ENCODE measurements at places on chromosomes 5 and 9.

DNA sequence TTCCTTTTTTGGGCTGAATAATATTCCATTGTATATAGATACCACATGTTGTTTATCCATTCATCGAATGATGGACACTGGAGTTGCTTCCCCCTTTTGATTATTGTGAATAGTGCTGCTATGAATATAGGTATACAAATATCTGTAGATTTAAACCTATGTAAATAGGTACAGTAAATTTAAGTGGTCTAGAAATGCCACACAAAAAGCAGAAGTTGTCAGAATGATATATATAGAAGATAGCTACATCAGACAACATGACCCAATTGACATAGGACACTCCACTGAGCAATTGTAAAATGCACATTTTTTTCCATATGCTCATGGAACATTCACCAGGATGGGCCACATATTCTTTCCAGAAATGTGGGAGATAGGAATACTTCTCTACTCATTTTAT lies 77.6 kb downstream of the SMIM15 start:
- no peak for DNase-seq

DNA sequence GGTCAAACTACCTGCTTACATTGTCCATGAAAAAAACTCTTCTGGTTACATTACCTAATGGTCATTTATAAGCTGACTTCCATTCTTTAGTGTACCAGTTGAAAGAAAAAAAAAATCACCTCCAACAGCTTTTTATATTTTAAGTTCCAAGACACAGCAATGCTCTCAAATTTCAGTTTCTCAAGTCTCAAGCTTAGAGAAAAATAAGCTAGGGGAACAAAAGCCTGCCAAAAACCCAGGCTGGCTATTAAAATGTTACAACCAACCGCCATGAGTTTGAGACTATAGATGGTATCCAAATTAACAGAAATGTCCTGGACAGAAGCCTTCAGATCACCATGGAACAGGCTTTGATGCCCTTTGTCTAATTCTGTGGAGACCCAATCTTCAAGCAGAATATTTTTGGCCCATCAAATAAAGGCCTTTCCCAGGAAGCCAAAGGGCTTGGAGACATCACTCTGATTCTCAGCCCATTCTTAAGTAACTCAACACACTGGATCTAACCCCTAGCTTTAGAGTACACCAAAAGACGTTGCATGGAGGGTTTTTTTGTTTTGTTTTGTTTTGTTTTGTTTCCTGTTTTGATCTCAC lies 343.7 kb downstream of the GLIS3 start:
- no peak for DNase-seq

DNA sequence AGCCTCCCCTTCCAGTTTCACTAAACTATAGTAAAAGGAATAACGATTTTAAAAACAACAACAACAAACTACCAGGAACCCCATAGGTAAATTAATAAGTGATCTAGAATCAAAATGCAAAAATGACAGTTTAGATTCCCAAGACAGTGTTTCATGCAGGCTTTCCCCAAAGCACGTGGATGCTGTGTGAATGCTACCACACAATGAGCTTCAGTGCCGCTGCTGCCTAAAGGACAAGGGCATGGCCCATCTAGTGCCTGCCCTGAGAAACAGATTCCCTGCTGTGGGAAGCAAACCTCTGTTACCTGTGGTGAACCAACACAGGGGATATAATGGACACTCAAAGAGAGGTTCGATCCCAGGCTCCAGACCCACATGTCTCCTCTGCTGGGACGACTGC lies 23.7 kb upstream of the CKMT2 start:
- no peak for DNase-seq

DNA sequence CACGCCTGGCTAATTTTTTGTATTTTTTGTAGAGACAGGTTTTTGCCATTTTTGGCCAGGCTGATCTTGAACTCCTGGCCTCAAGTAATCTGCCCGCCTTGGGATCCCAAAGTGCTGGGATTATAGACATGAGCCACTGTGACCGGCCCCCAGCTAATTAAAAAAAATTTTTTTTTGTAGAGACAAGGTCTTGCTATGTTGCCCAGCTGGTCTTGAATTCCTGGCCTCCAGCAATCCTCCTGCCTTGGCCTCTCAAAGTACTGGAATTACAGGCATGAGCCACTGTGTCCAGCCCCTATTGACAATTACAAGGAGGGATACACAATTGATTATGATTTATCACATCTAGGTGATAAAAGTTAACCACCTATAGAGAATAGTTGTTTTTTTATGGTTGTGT lies 59.5 kb downstream of the NR2F1 start:
- DNase-seq, result no peak

- DNase-seq, result no peak
Observed at GRCh38 chr9:135248111-135248510, 160.6 kb downstream of the OLFM1 start.

DNA sequence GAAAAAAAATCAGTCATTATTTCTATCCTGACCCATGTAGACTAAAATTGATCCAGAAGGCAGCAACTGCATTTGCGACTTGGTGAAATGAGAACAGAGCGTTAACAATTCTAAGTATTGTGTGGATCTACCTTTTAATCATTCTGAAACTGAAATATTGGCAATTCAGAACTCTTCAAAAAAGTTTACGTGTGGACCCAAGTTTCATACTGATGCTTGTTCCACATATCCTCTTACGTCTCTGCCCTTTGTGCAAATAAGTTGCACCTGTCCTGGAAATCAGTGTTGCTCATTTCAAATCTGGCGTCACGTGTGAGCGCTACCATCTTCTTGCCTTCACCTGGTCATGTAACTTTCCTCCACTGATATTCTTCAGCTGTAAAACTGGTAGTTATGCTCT lies 74.7 kb downstream of the NTRK2 start:
- DNase-seq, result no peak

GRCh38 chr5:1037671-1038416 lies 29.2 kb downstream of the NKD2 start:
- DNase-seq, result no peak

DNA sequence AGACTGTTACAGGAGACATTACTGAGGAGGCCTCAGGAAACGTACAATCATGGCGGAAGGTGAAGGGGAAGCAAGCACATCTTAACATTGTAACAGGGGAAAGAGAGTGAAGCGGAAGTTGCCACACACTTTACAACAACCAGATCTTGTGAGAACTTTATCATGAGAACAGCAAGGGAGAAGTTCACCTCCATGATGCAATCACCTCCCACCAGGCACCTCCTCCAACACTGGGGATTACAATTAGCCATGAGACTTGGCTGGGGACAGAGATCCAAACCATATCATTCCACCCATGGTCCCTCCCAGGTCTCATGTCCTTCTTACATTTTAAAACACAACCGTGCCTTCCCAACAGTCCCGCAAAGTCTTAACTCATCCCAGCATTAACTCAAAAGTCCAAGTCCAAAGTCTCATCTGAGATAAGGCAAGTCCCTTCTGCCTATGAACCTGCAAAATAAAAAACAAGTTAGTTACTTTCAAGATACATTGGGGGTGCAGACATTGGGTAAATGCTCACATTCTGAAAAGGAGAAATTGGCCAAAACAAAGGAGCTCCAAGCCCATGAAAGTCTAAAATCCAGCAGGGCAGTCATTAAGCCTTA lies 138.3 kb downstream of the TMEM161B start:
- DNase-seq, result no peak

DNA sequence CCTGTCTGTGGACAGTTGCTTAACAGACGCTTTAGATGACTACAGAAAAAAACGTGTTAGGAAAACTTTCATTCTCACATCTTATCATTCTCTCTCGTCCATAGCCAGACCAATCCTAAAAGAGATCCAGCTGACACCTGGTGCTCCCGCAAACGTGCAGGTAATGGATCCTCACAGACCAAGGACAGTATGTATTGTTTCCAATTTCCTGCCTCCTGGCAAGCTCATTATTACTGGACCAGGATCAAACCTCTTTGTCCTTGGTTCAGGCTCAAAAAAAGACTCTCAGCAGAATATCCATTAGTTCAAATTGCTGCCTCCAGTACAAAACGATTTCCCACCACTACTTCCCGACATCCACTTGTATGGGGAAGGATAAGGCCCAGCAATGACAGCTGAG lies 62.4 kb downstream of the SERINC5 start:
- no peak for DNase-seq

DNA sequence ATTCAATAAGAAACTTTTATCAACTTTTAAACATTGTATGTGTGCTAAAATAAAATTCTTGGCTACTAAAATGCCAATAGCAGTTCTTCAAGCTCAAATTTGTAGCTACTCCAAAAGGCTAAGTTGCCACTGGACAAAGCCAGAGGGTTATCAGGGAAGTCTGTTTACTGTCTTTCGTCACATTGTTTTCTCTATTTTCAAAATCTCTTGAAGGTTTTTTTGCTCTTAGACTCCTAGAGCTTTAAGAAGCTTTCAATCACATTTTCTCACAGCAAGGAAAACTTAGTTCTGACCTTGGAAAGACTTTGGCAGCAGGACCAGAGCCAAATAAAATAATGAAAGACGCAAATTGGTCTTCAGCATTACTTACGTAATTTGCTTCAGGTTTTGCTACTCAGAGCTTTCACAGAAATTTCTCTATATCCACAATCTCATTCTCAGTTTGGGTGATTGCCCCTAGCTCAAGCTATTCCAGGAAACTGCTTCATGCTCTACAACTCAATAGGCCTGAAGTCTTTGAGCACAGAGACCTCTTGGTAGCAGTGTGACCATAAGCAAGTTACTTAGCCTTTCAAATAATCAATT lies 257.7 kb downstream of the GABRG2 start:
- no peak for DNase-seq

DNA sequence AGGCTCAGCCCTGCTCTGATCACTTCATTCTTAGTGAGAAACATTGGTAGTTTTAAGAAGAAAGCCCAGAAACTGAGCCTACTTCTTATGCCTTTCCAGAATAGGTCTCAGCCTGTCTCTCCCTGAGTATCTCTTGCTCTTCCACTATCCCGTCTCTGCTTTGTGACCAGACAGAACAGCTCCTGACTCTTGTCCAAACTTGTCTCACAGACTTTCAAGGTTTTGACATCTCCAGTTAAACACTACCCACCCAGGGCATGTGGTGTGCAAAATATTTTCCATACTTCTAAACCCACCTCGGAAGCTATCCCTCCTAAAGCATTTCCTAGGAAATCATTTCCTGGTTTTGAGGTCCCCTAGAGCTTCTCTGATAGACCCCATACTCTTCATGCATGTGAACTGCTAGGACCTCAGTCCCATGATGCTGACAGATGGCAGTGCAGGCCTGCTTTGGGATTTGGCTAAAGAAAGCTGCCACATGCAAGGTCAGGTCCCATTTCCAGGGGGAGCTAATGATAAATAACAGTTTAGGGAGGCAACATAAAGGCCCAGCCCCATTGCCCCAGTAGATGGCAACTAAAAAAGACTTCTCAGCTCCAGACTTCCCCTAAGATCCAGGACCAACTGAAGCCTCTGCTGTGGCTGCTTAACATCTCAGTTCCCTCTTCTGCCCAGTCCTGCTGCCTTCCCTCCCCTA lies 211.5 kb downstream of the MED10 start:
- no peak for DNase-seq

DNA sequence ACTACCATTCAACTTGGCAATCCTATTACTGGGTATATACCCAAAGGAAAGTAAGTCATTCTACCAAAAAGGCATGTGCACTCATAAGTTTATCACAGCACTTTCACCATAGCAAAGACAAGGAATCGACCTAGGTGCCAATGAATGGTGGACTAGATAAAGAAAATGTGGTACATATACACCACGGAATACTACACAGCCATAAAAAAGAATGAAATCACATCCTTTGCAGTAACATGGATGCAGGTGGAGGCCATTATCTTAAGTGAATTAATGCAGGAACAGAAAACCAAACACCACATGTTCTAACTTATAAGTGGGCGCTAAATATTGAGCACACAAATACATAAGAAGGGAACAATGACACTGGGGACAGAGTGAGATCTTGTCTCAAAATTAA lies 65.8 kb upstream of the SUB1 start:
- DNase-seq, result no peak

DNA sequence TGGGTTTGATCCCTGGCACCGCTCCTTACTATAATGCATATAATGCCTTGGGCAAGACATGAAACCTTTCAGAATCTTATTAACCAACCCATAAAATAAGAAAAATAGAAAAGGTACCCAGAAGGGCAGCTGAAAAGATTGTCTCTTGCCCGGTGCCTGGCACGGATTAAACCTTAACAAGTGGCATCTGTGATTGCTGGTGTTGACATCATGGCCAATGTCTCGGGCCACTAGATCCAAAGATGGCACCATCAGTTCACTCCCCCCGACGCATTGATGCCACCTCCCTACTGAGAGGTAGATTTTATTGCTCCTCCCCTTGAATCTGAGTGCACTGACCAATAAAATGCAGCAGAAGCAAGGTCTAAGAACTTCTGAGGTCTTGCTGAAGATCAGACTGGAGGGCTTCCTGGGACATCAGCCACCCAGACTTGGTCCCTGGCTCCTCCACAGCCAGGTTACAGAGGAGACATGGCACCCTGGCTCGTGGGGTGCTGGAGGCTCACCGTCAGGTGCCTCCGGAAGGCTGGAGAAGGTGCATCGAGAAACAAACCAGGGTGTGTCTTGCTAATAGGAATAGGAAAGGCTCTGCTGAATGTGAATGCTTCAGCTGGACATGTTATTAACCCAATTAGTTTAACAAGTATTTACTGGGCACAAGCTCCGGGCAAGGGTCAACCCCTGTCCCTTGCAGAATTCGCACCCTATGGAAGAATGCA lies 80.0 kb upstream of the COL5A1 start:
- no peak for DNase-seq

DNA sequence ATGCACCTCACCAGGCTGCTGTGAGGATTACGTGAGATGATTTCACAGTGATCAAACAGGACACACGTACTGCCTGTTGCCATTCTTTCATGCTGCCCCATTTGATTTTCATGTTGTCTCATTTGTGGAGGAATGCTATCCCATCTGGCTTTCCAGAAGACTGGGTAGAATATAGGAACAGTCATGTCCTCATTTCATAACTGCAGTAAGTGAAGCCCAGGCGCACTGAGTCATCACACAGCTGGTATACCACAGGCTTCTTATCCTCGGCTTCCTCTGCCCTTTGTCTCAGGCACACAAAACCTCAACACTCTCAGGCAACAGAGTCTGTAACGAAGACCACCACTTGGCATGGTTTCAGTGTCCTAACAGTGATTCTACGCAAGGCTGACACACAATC lies 62.3 kb downstream of the LHFPL2 start:
- DNase-seq, result no peak

DNA sequence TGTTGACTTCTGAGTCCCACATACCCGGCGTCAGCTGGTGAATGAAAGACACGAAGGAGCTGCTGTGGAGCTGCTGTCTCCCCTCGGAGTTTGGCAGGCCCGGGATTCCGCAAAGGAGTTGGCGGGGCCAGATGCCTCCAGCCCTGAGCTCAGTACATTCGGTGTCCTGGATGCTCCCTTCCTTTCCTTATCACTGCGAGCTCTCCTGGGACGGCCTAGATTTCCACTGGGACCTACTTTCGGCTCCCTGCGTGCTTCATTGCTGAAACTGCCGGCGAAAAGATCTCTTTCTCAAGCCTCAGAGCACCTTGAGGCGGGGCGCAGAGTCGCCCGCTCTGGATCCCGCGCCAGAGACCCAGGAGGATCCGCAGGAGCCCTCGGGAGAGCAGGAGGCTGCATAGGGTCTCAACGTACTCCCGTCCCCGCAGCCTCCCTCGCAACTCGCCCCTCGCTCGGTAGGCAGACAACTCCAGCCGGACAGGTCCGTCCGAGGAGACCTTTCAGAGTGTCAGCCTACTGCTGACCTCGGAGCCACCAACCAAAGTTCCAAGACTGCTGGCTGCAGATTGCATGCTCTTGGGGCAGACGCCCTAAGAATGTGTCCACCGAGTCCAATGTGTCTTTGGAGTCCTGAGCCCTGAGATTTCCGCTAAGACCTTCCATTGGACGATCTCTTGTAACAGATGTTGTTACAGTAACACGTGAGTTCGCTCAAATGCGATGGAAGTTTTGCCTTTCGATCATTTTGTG lies 6.1 kb downstream of the ANXA2R start:
- DNase-seq, result no peak

GRCh38 chr5:145801195-145801594 lies 33.9 kb downstream of the PRELID2 start:
- DNase-seq, result no peak

Measured in CD4-positive, alpha-beta T cell treated with Interleukin-17A for 1 hour (primary cell).